ENCODE measurements at places on chromosomes 4 and X.

DNA sequence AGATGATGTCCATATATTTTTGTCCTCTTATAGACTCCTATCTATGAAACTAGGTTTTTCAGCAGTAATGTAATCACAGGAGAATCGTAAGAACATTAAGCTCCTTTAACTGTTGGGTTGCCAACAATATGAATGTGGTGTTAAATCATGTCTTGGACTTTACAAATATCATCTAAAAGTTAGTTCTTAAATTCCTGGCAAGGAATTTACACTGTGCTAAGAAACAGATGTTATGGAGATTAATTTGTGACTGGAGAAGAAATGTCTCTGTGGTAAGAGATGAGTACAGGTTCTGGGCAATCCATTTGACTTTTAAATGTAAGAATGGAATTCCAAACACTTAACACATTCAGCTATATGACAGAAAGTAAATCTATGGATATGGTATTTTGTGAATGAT, 34.6 kb downstream of the CNKSR2 start:
- DNase-seq, result no peak

GRCh38 chr4:147336252-147336651, 144.6 kb upstream of the EDNRA start:
- DNase-seq, result no peak

- DNase-seq, result no peak
Observed at GRCh38 chr4:41209187-41209586, 5.2 kb downstream of the APBB2 start.

GRCh38 chr4:24574236-24574635, 10.1 kb downstream of the DHX15 start:
- no peak for DNase-seq

DNA sequence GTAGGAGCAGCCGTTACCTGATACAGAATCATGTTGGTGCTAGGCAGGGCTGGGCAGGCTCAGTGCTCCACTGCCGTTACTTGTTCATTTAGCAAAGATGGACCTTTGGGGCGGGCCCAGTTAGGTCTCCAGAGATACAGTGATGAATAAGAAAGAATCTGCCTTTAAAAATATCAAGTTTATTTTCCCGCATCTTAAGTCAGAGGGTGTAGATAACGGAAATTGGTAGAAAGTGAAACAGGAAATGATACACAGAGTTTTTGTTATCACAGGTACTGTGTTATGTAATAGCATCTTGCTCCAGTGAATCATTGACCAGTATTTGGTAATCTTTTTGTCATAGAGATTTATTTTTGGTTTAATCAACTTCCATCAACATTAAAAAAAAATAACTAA, 5.5 kb downstream of the TMEM131L start:
- DNase-seq, result no peak

- DNase-seq, result no peak
Observed at GRCh38 chrX:31237189-31237588, 165.3 kb upstream of the FTHL17 start.

DNA sequence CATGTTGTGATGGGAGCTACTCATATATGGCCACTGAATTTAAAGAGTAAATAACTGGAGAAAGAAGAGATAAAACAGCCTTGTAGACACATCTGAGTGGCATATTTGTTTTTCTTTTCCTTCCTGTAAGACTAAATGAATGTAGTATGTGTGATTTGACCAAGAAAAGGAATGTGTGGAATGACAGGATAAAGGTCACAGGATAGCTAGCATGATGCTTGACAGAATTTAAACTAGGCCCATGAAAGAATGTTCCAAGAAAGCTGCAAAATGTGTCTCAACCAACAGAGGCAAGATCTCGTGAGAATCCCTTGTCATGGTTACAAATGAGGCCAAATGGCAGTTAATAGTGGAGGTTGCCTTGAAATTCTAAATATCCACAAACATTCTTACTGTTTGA, 137.0 kb downstream of the KCNIP4 start:
- DNase-seq, result no peak

- no peak for DNase-seq
Observed at GRCh38 chr4:186190581-186191199, 677 bp upstream of the CYP4V2 start.

DNA sequence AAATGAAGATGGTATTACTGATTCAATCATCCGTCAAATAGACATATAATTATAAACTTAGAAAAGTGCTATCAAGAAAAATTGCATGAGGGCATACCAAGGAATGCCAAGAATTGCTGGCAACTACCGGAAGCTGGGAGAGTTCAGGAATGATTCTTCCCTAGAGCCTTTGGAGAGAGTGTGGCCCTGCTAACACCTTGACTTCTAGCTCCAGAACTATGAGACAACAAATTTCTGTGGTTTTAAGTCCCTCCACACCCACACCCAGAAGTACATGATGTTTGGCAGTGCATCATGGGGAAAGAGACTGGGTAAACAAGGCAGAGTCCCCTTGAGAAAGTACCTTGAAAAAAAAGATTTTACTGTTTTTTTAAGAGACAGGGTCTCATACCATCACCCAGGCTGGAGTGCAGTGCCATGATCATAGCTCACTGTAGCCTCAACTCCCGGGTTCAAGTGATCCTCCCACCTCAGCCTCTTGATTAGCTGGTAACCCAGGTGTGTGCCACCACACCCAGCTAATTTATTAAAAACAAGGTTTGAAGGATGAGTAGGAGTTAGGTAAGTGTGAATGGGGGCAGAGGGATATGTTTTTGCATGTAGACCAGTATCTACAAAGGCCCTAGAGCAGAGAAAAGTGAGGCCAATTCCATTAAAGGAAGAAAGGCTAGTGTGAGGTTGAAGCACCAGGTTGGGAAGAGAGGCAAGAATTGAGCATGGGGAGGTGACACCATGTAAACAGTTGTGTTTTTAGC, 53.1 kb downstream of the GSX2 start:
- no peak for DNase-seq

- no peak for DNase-seq
Observed at GRCh38 chrX:83469551-83469950, 38.5 kb upstream of the POU3F4 start.

GRCh38 chr4:40373636-40374035, 38.5 kb downstream of the CHRNA9 start:
- no peak for DNase-seq

GRCh38 chr4:60847614-60848013, 352.5 kb upstream of the ADGRL3 start:
- DNase-seq, result no peak

DNA sequence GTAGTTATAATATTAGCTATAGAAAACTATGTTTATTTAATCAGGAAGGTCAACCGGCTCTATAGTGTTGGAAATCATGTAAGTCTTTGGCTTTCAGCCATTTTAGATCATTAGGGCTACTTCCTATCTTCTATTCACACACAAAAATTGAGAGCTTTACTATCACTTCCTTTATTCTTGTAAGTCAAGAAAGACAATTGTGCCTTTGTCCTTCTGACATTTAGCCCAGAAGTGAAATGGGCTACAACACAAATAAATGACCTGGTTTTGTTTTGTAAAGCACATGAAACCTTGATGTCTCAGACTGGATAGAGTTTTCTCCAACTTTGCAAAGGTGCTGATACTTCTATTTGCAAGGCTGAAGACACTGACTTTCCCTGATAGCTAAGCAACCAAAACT, 122.4 kb upstream of the ACSL4 start:
- DNase-seq, result no peak

GRCh38 chr4:166091146-166091545, 218.1 kb downstream of the TLL1 start:
- no peak for DNase-seq

DNA sequence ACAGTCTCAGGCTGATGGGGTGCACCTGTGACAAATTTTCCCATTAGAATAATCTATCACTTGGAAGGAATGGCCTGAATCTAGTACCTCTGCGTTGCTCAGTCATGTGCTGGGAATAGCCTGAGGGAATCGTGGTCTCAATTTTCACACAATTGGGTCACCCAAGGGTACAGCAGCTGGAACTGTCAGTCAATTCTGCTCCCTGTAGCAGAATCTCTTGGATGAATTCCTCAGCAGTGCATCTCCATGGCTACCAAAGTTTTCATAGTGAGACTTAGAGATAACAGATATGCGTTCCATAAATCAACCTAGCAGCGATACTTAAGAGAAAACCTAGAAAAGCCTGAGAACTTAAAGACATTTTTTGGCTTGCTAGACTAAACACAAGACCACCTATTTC, 288.7 kb upstream of the CTSO start:
- no peak for DNase-seq

DNA sequence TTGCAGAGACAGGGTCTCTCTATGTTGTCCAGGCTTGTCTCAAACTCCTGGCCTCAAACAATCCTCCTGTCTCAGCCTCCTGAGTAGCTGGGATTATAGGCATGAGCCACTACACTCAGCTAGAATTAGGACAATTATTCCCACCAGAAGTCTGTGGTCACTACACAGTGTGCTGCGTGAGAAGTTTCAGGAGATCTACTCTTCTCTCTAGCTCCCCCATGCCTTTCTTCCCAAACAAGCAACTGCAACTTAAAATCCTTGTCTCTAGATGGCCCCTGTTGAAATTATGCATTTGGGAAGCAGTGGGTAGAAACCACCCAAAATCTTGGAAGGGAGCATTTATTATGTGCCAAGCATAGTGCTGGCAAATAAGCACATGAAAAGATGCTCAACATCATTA, 21.1 kb upstream of the MAP7D3 start:
- no peak for DNase-seq

- DNase-seq, result no peak
Observed at GRCh38 chr4:4428966-4429875, 42.3 kb downstream of the NSG1 start.

- DNase-seq, result no peak
Observed at GRCh38 chr4:121100093-121100775, 27.9 kb upstream of the NDNF start.

DNA sequence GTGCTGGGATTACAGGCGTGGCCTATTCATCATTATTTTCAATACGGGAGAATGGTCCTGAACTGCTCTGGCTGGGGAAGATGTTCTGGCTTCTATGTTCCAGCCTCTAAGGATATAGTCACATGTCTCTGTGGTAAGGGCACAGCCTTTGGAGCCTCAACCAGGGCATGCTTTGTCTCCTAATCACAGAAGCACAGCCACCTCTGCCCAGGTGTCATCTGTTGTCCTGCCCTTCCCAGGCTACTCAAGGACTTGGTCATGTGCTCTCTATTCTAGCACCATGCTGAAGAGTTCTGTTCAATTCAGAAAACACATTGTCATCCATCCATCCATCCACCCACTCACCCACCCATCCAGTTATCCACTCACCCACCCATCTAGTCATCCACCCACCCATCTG, 29.5 kb downstream of the ASMTL start:
- DNase-seq, result no peak

DNA sequence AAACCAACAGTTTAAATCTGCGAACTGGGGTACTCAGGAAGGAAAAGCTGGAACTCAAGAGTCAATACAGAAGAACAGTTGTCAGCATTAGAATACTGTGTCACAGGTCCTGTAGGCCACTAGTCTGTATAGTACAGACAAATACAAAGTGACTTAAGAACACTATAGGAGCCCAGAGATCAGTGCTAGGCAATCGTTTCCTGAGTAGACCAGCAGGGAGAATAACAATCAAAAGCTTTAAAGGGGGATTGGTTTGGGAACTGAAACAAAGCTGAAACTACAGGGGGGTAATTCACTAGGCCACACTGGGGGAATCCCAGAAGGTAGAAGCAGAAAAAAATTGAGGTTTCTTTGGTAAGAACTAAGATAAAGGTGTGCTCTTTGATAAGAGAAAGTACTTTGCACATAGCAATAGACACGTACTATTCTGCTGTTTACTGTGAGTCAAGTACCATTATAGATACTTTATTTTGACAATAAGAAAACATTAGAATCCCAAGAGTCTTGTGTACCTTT, 339.7 kb downstream of the PCDH19 start:
- DNase-seq, result no peak

GRCh38 chrX:107742700-107743191, 32.8 kb downstream of the TSC22D3 start:
- no peak for DNase-seq

- no peak for DNase-seq
Observed at GRCh38 chr4:53005149-53005546, 143.0 kb downstream of the RASL11B start.

- DNase-seq, result no peak
Observed at GRCh38 chr4:119665752-119666151, 37.1 kb upstream of the PDE5A start.

- no peak for DNase-seq
Observed at GRCh38 chrX:9071031-9071650, 37.2 kb upstream of the FAM9B start.

GRCh38 chr4:66930206-66930605, 615.1 kb downstream of the CENPC start:
- DNase-seq, result no peak

GRCh38 chrX:107454302-107454701, 4.8 kb downstream of the FRMPD3 start:
- no peak for DNase-seq

DNA sequence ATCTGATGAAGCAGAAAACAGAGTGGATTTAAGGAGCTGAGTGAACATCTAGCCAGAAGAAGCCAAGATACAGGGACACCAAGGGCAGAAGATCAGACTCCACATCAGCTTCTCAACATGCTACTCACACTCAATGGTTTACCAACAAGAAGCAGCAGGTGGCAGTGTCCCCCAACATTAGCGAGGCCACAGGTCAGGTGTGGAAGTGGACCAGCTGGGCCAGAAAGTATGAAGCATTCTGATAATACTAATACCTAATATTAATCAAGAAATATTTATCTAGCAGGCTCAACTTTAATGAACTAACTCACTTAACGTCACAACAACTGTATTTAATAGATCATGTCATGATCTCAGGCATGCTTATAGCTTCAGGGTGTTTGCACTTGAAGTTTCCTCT, 73.4 kb upstream of the TTC29 start:
- DNase-seq, result peak; percentile 3

Data from stimulated activated CD8-positive, alpha-beta memory T cell treated with anti-CD3 and anti-CD28 coated beads, Interleukin-12 subunit alpha, Interleukin-12 subunit beta, amount 100 ng/mL, for 1 hour (primary cell).